ENCODE measurements at places on chromosomes 2 and 18. TPM values are rescaled to one million over a fixed set of nuclear protein-coding genes. Genes with fewer than 3 reads are reported as not detected.

GRCh38 chr2:160096409-160096808, 34.0 kb upstream of the PLA2R1 start:
- no peaks in the 10 kb centered on the region for H3K36me3 ChIP-seq
- no peaks in the 10 kb centered on the region for H3K4me1 ChIP-seq
- no peak overlapping the region for H3K27ac ChIP-seq
- H3K4me3 ChIP-seq, result no peak overlapping the region
- no peaks in the 10 kb centered on the region for H3K27me3 ChIP-seq

DNA sequence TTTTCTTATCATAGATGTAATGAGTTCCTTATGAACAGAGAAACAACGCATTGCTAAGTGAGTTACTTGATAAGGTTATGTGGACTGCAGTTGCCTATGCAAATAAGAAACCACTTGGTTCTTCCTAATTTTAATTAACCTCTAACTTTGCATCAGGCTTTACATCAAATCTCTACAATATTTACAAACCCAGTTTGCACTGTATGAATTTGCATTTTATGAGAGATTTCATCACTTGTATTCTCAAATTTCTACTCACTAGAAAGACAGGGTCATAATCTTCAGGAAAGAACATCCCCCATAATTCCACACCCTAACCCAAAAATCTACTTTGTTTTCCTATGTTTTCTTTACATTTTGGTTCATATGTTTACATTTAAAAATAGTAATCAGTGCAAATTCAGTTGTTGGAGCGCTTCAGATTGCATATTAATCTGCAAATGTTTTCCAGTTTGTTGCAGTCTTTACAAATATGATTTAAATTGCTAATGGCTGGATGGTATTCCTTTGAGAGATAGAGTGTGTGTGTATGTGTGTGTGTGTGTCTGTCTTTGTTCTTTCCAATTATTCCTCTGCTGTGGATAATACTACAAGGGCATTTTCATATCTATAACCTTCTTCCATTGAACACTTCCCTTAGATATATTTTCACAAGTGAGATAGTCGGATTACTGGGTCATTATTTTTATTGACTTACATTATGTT, 106.1 kb downstream of the COL4A4 start:
- H3K4me1 ChIP-seq, result no peaks in the 10 kb centered on the region
- no peaks in the 10 kb centered on the region for H3K27me3 ChIP-seq
- no peak overlapping the region for H3K27ac ChIP-seq
- DNase-seq, result no peak

DNA sequence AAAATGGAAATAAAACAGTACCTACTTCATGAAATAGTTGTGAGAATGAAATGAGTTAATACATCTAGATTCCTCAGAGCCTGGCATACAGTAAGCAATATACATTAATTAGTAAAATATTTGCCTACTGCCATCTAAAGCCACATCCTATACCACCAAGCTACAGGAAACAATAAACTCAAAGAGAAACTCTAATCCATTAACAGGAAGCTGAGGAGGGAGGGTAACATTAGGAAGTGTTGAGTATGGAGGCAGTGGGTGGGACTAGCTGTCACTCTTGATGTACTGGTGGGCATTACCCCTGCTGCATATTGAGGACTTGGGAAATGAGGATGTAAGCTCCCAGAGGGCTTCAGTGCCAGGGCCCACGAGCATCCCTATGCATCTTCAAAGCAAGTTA, 396.5 kb downstream of the TNS1 start:
- H3K36me3 ChIP-seq, result no peaks in the 10 kb centered on the region
- no peak overlapping the region for H3K27ac ChIP-seq
- H3K27me3 ChIP-seq, result no peaks in the 10 kb centered on the region
- H3K4me1 ChIP-seq, result no peaks in the 10 kb centered on the region
- DNase-seq, result no peak

DNA sequence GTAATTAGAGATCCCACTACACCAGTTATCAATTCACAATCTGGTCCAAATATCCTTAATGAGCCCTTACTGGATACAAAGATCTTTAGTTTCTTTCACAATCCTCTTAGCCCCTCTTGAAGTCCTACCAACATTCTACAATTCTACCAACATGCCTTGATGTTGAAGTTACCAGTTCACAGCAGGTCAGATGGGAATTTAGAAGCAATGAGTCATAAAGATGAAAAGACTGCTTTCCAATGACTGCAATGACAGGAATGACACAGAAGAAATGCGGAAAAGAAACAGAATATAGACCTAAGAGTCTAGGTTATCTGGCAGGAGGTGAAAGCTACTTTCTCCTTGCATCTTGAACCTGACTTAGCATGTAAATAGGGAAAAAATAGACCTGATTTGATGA, 24.5 kb downstream of the RTTN start:
- H3K36me3 ChIP-seq, result no peaks in the 10 kb centered on the region
- H3K27me3 ChIP-seq, result no peaks in the 10 kb centered on the region
- no peak for DNase-seq
- H3K27ac ChIP-seq, result no peak overlapping the region
- no peaks in the 10 kb centered on the region for H3K4me1 ChIP-seq
- H3K4me3 ChIP-seq, result no peak overlapping the region

GRCh38 chr18:75089748-75090327, 119.1 kb downstream of the PTGR3 start:
- no peak overlapping the region for H3K4me3 ChIP-seq
- no peaks in the 10 kb centered on the region for H3K27me3 ChIP-seq
- H3K36me3 ChIP-seq, result no peaks in the 10 kb centered on the region
- no peak for DNase-seq
- H3K27ac ChIP-seq, result no peak overlapping the region

DNA sequence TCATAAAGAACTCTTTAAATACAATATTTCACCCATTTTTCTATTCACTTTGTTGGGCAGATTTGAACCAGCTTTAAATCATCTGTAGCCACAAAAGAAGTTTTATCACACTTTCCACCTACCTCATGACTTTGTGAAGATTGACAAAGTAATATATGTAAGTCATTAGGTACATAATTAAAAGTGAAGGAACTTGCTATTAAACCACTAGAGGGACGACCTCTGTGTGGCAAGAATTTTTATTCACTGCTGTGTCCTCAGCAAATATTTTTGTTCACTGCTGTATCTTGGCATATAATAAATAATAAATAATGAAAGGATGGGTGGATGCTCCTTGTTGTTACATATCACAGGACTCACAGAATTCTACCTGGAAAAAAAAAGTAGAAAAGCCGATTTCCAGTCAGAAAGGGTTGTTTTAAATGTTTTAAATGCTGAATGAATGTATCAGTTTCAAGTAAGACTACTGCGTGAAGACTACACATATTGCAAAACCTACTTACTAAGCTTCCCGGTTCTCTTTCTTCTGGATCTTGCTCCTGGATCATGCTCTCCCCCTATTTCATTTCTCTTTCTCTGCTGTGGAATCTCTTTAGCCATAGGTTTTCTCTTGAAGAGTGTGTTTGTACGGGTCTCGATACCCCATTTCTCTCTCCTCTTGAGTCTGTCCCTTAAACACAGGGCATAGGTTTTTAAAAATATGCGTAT, 44.8 kb downstream of the KCMF1 start:
- no peak overlapping the region for H3K4me3 ChIP-seq
- no peaks in the 10 kb centered on the region for H3K36me3 ChIP-seq
- no peak for DNase-seq
- no peaks in the 10 kb centered on the region for H3K27me3 ChIP-seq
- peak overlapping the region; percentile 57 for H3K27ac ChIP-seq

GRCh38 chr2:71922499-71923142, 225.0 kb downstream of the CYP26B1 start:
- DNase-seq, result no peak
- no peaks in the 10 kb centered on the region for H3K27me3 ChIP-seq
- no peak overlapping the region for H3K27ac ChIP-seq
- H3K4me1 ChIP-seq, result no peaks in the 10 kb centered on the region

GRCh38 chr18:55404832-55405465, 183.0 kb downstream of the TCF4 start:
- H3K27ac ChIP-seq, result peak overlapping the region; percentile 75
- DNase-seq, result no peak
- H3K4me3 ChIP-seq, result no peak overlapping the region
- H3K4me1 ChIP-seq, result no peaks in the 10 kb centered on the region
- no peaks in the 10 kb centered on the region for H3K27me3 ChIP-seq

DNA sequence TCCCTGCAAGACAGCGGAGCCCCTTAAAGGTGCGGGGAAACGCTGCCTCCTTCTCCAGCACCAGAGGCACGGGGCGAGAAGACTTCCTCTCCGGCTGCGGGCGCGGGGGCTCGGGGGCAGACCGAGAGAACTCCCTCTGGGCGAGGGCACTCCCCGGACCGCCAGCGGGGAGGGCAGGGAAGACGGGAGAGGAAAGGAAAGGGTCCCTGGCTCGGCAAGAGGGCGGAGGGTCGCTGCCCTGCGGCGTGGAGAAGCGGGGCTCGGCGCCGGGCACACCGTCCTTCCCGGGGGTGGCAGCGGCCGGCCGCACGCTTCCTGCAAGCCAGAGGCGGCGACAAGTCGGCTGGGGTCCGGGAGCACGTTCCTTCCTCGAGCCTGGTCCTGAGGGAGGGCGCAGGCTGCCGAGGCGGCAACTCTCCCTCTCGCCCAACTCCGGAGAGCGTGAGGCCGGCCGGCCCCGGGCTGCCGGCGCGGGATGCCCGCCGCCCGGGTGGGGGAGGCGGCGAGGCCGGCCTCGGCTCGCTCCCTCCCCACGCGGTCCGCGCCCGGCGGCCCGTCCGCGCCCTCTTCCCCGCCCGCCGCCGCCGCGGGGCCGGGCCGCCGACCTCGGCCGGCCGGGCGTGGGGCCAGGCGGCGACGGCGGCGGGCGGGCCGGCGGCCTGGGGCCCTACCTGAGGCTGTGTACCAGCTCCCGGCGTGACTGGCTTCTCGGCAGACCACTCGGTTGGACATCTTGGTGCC, 1.1 kb downstream of the MEMO1 start:
- H3K4me1 ChIP-seq, result peaks cover 16% of the 10 kb centered on the region
- no peaks in the 10 kb centered on the region for H3K36me3 ChIP-seq
- H3K4me3 ChIP-seq, result peak overlapping the region; percentile 82

DNA sequence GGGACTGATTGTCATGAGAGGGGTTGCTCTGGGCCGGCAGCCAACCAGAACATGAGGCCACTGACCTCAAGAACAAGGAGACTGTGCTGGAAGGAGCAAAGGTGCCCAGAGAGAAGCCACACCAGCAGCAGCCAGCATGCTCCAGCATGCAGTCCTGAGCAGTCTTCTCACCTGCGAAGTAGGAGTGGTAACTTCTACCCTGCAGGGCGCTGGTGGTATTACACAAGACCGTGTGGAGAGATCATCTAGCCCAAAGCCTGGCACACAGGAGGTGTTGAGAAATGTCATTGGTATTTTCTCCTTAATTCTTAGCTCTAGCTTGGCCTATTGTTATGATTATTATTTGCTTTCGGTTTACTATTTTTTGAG, 132.7 kb downstream of the TSN start:
- H3K36me3 ChIP-seq, result no peaks in the 10 kb centered on the region
- H3K4me3 ChIP-seq, result no peak overlapping the region
- no peaks in the 10 kb centered on the region for H3K4me1 ChIP-seq
- no peaks in the 10 kb centered on the region for H3K27me3 ChIP-seq

- H3K36me3 ChIP-seq, result no peaks in the 10 kb centered on the region
- no peak overlapping the region for H3K27ac ChIP-seq
- no peak overlapping the region for H3K4me3 ChIP-seq
- no peaks in the 10 kb centered on the region for H3K4me1 ChIP-seq
- peak; percentile 41 for DNase-seq
- no peaks in the 10 kb centered on the region for H3K27me3 ChIP-seq
These were observed 157.2 kb downstream of the MIB1 start for GRCh38 chr18:21897811-21898210.

GRCh38 chr2:75666911-75667310, 20.3 kb downstream of the MRPL19 start:
- H3K4me3 ChIP-seq, result no peak overlapping the region
- H3K27me3 ChIP-seq, result no peaks in the 10 kb centered on the region
- no peaks in the 10 kb centered on the region for H3K36me3 ChIP-seq
- peak overlapping the region; percentile 27 for H3K27ac ChIP-seq
- DNase-seq, result no peak

DNA sequence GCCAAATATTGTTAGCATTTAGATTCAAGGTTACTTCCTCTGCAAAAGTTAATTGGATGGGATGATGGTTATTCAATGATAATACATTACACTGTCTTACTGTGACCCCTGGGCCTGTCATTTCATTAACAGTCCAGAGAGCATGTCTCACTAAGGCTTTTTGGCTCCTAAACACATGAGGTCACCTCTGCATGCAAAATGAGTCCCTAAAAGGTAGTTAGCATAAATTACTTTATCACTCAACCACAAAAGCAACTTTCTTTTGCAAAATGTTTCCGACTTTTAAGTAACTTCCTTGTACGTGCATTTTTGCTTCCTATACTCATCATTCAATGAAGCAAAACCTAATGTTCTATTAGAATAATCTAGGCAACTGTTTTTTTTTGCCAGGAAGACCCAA, 16.8 kb upstream of the AGFG1 start:
- no peaks in the 10 kb centered on the region for H3K27me3 ChIP-seq
- no peaks in the 10 kb centered on the region for H3K4me1 ChIP-seq
- H3K27ac ChIP-seq, result no peak overlapping the region
- H3K36me3 ChIP-seq, result no peaks in the 10 kb centered on the region
- DNase-seq, result no peak

GRCh38 chr2:4597400-4597799, 894.0 kb downstream of the DCDC2C start:
- H3K4me1 ChIP-seq, result no peaks in the 10 kb centered on the region
- no peak overlapping the region for H3K4me3 ChIP-seq
- H3K27ac ChIP-seq, result no peak overlapping the region
- no peak for DNase-seq

GRCh38 chr18:31241425-31241824, 76.5 kb upstream of the DSG1 start:
- H3K4me3 ChIP-seq, result no peak overlapping the region
- H3K4me1 ChIP-seq, result no peaks in the 10 kb centered on the region
- no peak for DNase-seq
- H3K27ac ChIP-seq, result no peak overlapping the region
- H3K36me3 ChIP-seq, result no peaks in the 10 kb centered on the region

DNA sequence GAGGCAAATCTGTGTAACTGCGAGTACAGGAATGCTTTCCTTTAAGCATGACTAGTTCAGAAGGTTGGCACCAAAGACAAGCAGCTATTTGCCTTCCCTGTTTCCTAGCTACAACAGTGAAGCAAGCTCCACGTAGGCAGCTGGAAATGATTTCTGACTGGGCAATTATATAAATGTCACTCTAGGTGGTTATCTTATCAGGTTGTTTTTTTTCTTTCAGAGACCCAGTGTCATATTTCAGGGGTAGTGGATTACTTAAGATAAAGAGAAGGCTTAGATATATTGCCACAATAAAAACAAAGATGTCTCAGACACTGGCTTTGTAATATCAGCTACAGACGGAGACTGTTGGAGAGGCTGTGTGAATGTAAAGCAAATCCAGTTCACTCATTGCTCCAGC, 748.9 kb upstream of the NXPH2 start:
- H3K36me3 ChIP-seq, result no peaks in the 10 kb centered on the region
- no peak overlapping the region for H3K4me3 ChIP-seq
- no peak overlapping the region for H3K27ac ChIP-seq

HOXD10 gene
- 6.8 TPM for total RNA-seq

PAX8 gene
- 2.8 TPM for total RNA-seq

ATP6V1B1 gene
- not detected for total RNA-seq

CDH20 gene
- not detected for total RNA-seq

PRKAG3 gene
- total RNA-seq, result not detected

C2orf81 gene
- total RNA-seq, result 2.1 TPM
